Osteoblast (primary cell): ENCODE measurements at places on chromosomes 7 and 10. TPM values are rescaled to one million over a fixed set of nuclear protein-coding genes. Genes with fewer than 3 reads are reported as not detected.

TMEM236 gene
- total RNA-seq: under 0.01 TPM in 2 replicates

ZSCAN21 gene
- 9.8 and 10.9 TPM in 2 replicates for total RNA-seq

DNA sequence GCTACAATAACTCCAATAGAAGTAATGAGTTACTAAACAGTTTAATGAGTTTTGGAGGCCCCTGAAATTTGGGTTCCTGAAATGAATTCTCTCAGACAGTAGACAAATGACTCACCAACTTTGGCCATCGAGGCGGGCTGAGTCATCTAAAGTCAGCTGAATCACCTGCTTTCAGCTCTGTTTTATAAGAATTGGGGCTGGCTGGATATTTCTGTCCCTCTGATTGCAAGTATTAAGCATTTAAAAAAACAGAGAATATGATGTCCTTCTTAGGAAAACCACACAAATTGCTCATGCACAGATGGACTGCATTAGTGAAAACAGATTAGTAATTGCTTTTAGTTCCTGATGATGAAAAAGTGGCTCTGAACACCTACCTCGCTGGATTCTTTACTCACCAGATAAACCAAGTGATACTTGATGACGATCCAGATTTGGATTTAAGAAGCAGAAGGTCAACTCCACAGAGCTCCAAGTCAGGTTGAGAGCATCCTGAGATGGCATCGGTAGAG is 59.1 kb downstream of the ZNF365 start:
- DNase-seq: peak; percentile 48

DNA sequence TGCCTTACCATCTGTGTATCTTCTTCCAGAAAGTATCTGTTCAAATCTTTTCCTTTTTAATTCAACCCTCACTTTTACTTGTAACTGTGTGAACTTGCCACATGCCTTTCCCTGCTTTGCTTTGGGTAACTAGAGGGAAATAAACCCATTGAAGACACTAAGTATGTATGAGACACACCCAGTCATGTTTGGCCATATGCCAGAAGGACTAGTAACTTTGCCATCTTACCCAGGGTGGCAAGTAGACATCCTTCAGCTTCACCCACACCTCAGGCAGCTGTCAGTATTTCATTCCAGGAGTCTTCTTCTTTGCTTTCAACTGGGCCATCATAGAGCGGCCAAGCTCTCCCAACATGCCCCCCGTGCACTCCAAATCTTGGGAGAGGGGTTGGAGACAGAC is 323.1 kb downstream of the TNS3 start:
- DNase-seq: no peak

- DNase-seq: no peak
Observed at GRCh38 chr7:103947026-103947655, 42.3 kb downstream of the RELN start.

DNA sequence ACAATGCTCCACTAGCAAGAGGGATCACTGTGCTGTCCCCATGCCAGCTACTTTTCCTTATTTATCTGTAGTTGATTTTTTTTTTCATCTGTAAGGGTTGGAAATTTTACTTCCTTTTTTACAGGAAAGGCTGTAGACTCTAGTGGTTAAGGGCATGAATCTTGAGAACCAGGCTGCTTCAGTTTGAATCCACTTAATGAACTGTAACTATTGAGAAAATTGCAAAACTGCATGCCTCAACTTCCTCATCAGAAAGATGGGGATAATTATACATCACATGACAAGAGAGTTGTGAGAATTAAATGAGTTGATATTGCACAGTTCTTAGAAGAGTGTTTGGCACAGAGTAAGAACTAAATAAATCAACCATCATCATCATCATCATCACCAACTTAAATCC is 106.4 kb upstream of the GSDME start:
- no peak for DNase-seq

PBLD gene
- total RNA-seq: 13.4 and 14.1 TPM in 2 replicates

DNA sequence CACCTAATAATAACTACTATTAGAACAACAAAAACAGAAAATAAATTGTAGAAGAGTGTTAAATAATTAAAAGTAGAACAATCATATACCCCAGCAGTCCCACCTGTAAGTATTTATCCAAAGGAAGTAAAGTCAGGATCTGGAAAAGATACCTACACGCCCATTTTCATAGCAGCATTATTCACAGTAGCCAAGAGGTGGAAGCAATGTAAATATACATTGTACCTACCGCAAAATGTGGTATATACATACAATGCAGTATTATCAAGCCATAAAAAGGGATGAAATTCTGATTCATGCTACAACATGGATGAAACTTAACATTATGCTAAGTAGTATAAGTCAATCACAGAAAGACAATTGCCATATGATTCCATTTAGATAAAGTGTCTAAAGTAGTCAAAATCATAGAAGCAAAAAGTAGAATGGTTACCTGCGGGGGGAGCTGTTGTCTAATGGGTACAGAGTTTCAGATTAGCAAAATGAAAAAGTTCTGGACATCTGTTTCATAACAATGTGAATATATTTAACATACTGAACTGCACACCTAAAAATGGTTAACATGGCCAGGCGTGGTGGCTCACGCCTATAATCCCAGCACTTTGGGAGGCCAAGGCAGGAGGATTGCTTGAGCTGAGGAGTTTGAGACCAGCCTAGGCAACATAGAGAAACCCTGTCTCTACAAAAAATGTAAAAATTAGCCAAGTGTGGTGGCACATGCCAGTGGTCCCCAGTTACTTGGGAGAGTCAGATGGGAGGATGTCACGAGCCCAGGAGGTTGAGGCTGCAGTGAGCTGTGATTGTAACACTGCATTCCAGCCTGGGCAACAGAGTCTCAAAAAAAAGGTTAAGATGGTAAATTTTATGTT is 6.0 kb upstream of the TMED4 start:
- peak; percentile 76 for DNase-seq

DNA sequence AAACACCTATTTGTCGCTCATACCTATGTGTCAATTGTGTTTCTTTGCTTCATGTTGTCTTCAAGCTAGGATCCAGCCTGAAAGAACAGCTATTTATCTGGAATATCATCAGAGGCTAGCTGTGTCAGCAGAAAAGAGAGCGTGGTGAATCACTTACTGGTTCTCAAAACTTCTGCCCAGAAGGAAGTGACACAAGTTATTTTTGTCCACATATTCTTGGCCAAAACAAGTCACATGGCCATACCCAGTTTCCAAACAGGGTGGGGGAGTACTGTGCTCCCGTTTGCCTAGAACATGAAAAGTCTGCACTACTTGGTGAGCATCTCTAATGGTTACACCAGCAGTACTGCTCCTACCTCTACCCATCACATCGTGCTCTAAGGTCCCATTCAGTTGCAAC is 160.9 kb upstream of the CSTF2T start:
- DNase-seq: peak; percentile 29

DNA sequence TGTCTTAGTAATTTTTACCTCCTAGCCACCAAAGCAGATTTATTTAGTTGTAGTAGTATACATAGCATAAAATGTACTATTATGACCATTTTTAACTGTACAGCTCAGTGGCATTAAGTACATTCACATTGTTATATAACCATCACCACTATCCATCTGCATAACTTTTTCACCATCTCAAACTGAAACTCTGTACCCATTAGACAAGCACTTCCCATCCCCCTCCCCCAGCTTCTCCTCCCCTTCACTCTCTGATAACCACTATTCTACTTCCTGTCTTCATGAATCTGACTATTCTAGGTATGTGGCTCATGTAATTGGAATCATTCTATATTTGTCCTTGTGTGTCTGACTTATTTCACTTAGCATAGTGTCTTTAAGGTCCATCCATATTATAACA is 71.9 kb downstream of the MRPL32 start:
- DNase-seq: no peak

GRCh38 chr7:130683026-130683425 is 3.3 kb downstream of the TSGA13 start:
- DNase-seq: no peak

- peak; percentile 66 for DNase-seq
Observed at GRCh38 chr10:44724415-44725174, 186.5 kb upstream of the TMEM72 start.

GBX1 gene
- total RNA-seq: not detected in 2 replicates

- DNase-seq: no peak
Observed at GRCh38 chr10:85978566-85979358, 387.8 kb downstream of the GRID1 start.

ALKBH4 gene
- total RNA-seq: 13.6 and 16.3 TPM in 2 replicates

- peak; percentile 99 for DNase-seq
Observed at GRCh38 chr10:119103903-119104653, at the start of gene DENND10. Gene DENND10 (plus strand): TSS chr10:119104113. CDS start chr10:119104143, 30 bp downstream.

DNA sequence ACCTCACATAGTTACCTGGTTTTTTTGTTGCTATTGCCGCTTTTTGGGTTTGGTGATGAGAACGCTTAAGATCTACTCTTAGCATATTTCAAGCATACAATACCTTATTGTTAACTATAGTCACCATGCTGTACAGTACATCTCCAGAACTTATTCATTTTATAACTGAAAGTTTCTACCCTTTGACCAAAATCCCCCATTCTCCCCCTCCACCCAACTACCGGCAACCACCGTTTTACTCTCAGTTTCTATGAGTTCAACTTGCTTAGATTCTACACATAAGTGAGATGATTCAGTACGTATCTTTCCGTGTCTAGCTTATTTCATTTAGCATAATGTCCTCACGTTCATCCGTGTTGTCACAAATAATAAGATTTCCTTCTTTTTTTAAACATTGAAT is 86.7 kb upstream of the IL6 start:
- DNase-seq: no peak

CHST15 gene
- 22.8 and 36.2 TPM in 2 replicates for total RNA-seq

DNA sequence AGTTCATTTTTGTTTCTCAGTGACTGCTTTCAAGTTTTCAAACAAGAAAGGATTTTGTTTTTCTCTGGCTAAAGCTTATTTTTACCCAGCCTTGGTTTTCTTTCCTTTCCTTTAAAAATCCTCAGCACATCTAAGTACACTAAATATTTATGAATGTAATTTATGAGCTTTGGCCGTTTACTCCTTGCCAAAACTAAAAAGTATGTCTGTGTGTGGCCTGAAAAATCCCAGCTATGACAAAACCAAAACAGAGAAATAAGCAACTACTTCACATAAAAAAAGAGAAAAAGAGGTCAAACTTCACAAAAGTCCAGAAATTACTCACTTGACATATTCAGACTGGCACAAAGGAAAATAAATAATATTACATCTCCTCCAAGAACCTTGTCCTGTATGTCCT is 365.1 kb upstream of the NFE2L3 start:
- no peak for DNase-seq

- DNase-seq: no peak
Observed at GRCh38 chr10:72503241-72503640, 122.6 kb downstream of the MICU1 start.

DNA sequence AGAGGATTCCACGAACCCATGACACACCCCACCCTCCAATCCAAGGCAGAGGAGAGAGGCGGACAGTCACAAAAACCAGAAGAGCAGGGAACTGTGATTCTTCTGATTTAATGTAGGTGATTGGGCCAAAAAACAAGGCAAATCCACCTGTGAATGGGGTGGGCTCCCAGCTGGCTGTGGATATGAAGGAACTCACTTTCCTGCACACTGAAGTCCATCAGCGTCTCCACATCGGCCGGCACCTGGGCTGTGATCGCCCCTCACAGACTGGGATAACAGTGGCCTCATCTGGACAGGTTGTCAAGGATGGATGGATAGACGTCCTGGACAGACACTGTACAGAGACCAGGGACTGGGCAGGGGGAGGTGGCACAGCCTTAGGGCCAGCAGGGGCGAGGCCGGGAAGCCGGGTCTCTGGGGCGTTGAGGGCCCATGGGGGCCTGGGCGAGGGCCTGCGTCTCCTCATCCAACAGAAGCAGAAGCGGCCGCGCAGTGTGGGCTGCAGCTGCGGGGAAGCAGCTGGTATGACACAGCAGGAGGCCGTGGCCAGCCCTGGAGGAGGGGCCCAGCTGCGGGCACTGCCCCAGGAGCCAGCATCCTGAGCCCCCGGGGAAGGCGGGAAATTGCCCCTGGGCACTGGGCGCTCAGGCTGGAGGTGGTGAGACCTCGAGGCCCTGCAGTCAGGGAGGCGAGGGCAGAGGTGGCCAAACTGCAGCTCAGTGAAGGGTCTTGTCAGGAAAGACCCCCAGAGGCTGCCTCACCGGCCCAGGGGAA is 54.2 kb downstream of the DIP2C start:
- peak; percentile 64 for DNase-seq
